ENCODE measurements at places on chromosomes 6 and 20.

- DNase-seq, result no peak
Measured at GRCh38 chr20:43397147-43397546, 60.5 kb upstream of the SRSF6 start.

DNA sequence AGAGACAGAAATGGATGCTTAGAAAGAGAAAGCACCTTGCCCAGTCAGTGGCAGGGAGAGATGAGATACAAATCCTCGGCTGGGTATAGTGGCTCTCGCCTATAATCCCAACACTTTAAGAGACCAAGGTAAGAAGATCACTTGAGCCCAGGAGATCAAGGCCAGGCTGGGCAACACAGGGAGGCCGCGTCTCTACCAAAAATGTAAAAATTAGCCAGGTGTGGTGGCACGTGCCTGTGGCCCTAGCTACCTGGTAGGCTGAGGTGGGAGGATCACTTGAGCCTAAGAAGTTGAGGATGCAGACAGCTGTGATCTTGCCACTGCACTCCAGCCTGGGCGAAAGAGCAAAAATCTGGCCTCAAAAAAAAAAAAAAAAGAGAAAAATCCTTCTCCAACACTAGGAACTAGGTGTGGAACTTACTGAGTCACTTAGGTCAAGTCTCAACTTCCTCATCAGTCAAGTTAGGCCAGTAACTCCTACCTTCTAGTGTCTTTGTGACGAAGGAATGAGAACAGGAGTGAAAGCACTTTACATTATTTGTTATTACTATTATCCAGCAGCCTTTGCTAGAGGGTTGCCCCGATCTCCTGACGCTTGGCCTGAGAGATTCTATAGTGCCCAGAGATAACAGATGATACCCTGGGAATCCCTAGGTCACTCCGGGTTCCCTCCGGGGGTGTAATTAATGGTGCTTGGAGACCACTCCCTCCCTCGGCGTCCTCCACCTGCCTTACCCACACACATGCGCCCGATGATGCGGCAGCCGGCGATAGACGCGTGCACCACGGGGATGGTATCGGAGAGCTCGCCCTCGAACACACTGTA, 918 bp downstream of the EIF6 start:
- no peak for DNase-seq

DNA sequence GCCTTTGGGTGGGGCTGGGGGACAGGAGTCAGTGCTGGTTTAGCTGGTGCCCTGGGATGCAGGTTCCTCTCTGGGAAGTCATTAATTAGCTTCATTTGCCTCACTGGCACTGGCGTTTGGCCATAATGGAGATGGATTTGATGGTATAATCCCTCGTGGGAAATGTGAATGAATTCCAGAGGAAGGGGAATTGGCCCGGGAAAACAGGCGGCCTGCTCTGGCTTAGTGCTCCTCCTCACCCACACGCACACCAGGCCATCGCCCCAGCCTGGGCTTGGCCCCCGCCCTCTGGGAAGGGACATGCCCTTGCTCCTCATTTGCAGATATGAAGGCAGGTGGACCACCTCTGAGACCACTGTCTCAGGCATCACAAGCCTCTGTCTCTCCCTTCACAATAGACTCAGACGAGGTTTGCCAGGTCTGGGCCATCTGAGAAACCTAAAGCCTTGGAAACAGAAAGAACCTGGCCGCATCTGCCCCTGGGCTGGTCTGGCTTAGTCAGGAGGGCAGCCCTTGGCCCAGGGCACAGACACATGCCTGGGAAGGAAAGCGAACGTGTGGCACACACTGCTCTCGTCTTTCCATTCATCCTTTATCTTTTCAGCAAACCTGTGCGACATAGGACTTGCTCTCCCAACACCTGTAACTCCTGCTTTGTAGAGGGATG, 199.2 kb upstream of the CDH4 start:
- DNase-seq, result no peak

DNA sequence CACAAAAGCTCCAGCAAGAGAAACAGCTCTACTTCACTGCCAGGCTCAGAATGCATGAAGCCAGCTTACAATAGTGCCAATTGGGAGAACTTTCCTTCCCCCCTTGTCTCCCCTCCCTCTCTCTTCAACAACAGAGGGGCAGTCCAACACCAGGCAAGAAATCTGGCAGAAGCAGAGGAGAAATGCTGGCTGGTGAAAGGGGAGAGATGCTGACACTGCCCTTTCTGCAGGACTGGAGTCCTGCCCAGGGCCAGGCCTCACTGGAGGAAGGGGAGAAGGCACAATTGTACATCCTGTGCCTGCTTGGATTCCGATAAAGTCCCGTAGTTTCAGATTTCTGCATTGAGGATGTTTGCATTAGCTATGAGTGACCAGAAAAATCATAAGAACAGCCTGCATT, 148.6 kb downstream of the LRRC1 start:
- DNase-seq, result no peak

DNA sequence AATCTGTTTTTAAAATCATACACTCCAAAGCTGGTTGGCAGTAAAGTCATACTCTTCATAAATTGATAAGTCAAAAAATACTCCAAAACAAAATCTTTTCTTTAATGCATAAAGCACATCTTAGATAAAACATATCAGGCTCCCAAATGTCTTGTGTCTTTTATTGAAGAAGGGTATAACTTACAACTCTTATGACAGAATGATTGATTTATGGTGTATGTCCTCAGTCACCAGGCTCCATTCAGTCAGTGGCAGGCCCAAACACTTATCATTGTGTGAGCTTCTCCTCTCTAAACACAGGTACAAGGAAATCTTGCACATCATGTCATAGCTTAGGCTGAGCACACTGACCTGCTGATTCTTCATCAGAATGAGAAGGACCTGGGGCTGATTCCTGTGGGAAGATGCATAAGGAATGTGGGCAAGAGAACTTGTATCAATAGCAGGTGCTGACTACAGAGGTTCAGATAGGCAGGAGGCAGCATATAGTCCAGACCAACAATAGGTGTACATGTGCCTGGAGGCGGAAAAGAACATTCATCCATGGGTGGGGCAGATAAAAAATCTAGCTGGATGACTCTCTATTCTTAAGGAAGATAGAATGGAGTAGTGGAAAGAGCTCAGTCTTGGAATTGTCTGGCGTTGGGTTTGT, 1.9 kb downstream of the CALHM5 start:
- DNase-seq, result no peak

- DNase-seq, result no peak
Measured at GRCh38 chr20:2463616-2464365, 6.8 kb downstream of the SNRPB start.

DNA sequence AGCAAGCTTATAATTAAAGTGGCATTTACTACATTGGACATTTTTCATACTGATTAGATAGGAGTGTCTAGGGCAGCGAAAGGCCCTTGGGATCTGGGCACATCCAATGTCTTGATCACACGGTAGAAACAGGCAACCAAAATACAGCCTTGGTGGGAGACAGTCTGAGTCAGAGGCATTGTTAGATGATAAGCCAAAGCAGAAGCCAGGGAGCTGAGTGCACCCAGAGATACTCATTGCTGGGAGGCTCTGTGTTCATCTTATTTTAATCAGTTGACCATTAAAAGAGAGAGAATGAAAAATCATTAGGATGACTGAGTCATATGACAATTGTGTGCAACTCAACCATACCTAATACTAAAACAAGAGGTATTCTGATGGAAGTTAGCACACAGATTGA, 109.5 kb downstream of the LCA5 start:
- DNase-seq, result no peak

GRCh38 chr6:27279513-27280063, 32.1 kb downstream of the PRSS16 start:
- peak; percentile 43 for DNase-seq

DNA sequence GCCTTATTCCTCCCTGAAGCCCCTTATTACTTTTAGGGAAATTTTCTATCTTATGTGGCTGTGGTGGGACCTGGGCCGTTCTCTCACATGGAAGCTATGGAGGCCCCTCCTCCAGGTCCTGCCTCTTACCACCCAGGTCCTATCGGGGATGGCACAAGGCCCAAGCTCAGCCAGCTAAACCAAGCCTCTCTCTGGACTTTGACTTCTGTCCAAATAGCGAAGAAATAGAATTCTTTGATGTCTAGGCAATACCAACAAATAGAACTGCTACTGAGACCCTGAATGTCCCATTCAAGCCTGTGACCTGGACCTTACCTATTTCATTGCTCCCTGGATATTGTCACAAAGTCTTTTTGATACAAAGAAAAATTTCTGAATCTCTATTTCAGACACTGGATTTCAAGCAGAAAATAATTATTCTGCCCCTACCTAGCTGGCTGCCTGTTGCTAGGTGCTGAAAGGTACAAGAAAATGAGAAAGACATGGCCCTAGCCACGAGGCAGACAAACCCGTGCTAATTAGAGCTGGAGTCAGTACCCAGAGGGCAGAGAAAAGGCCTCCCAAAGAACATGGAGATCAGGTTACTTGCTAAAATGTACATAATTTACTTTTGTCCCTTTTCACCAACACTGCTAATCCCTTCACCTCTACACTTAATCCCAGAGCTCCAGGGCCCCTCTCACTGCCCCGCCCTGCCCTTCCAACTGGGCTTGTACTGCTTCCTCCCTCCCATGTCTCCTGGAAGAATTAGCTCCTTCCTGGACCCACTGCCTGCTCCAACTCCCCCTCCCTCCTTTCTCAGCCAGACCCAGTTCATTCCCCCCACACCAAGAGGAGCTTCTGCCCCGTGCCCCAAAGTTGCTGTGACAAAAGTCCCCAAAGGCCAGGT, 15.5 kb upstream of the NNAT start:
- DNase-seq, result no peak

- DNase-seq, result no peak
Measured at GRCh38 chr20:17849901-17850683, 118.5 kb downstream of the SNX5 start.

- DNase-seq, result no peak
Measured at GRCh38 chr20:25040438-25040831, 17.5 kb downstream of the ACSS1 start.

DNA sequence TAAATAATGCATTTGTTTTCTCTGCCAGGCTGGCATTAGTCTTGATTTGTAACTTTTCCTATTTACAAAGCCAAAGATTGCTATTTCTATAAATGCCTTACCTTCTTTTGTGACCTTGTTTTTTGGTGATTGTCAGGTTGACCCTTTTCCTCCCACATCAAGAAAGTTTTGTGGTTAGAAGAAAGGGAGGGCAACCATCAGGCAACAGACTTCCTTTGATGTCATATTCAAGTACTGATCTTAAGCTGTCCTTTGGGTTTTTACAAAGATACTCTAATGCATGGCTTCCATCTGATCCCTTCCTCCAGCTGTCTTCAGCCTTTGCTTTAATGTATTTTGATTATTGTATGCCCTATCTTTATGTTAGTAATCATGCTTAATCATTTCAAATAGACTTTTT, 23.9 kb downstream of the RNF217 start:
- no peak for DNase-seq

DNA sequence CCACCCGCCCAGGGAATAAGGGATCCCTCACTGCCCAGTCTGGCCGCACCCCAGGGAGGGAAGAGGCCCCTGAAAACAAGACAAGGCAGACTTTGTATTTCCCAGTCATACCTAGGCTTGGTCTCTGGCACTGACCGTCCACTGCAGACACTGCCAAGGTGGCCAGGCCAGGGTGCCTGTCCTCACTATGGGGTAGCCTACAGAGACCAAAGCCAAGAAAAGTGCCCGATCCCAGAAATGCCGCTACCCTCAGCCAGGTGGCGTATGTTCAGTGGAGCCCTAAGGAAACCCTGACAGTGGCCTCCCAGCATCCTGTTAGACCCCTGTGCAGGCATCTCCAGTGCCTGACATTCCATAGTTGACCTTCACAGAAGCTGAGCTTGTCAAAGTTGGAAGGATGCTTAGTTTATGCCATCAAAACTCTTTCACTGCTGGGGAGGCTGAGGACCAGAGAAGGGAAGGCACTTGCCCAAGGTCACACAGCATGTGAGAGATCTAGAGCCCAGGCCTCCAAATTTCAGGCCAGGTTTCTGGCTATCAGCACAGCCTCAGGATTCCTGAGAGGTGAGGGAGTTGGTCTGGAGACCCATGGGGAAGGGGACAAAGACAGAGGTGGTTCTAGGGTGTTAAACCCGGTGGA, 2.5 kb downstream of the SCRT2 start:
- no peak for DNase-seq

DNA sequence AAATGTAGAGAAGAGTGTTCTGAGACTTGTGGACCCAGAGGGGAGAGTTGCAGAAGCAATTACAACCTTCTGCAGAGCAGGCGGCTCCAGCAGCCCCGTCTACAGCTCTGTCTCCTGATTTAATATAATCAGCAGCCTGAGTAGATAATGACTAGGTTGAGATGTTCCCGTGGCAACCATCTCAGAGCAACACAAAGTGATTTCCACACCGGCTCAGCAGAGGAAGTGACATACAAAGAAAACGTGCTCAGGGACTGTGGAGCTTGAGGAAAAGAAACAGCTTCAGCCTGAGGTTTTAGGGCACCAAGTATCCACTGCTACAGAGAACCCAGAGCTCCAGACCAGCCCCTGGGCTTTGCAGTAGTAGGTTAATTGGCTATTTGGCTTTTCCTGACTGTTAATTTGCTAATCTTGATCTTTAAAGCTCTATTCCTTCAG, 136.4 kb downstream of the MTFR2 start:
- DNase-seq, result no peak

DNA sequence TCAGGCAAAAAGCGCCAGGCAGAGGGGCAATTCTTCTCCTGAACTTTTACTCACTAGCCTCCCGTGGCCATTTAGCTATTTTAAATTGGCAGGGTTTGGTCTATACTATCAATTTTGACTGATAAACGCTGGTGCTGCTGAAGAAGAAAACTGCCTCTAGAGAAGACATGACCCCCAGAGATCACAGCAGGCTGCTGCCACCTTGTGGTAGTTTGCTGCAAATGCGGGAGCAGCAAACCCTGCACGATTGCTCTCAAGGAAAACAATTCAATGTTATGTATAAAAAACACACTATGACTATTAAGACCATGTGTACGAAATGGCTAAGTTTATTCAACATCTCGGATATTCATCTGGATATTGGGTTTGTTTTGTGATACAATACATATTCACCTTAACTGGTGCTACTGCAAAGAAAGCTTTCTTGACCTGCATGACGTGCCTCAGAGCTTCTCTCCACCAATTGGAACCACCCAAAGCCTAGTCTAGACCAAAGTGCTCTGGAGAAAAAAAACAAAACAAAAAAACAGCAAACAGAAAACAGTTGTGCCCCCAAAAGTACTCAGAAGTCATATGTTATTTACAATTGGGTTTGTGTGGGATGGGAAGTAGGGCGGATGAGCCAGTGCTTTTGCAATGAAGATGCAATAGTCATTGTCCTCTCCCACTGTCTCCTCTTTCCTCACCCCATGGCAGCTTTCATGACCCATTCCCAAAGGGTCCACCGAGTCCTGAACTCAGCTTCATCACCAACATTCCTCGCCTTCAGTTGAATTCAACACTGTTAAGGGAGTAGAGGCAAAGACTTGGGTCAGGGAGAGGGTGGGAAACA, 19.6 kb upstream of the IL17F start:
- DNase-seq, result no peak

GRCh38 chr20:47400685-47401084, 44.2 kb upstream of the ZMYND8 start:
- no peak for DNase-seq
